ENCODE measurements at places on chromosomes 4 and X.

DNA sequence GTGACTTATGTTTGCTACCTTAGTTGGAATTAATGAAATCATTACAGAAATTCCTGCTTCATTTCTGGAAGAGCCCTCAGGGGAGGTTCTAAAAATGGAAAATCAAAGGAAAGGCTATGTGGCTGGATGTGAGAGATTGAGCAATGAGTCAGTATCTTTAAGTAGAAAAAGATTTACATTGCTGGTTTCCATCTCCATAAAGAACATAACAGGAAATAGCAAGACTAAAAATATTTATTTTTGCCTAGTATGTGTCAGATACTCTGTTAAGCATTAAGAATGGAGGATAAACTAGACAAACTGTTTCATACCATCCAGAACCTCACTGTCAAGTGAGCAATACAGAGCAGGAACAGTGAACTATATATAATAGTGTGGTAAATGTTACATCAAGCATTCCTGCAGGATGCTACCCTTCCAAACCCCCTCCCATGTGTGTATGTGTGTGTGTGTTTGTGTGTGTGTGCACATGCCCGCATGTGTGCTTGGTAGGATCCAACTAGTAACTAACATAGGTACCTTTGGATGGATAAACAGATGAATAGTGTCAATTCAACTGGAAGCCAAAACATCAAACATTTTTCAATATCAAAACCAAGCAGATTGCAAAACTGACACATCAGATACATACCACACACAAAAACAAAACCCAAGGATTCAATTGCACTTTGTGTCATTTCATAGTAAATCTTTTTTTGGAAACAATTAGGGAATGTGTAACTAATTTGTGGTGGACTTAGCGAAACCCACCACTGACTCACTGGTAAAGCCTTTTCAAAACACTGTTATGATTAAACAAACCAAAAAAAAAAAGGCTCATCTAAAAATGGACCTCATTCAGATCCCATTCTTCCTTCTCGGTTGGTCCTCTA, 223.4 kb downstream of the SHROOM3 start:
- DNase-seq = peak; percentile 66

- DNase-seq = no peak
Observed at GRCh38 chrX:71181558-71181909, 36.9 kb downstream of the NLGN3 start.

- no peak for DNase-seq
Observed at GRCh38 chr4:158172261-158173258, at the start of gene GASK1B. GASK1B (minus strand) TSS chr4:158173025; CDS start chr4:158171375, 1,650 bp downstream.

GRCh38 chr4:109411964-109412363, 21.7 kb upstream of the SEC24B start:
- no peak for DNase-seq

GRCh38 chr4:164261831-164262230, 492.1 kb upstream of the SMIM31 start:
- no peak for DNase-seq

DNA sequence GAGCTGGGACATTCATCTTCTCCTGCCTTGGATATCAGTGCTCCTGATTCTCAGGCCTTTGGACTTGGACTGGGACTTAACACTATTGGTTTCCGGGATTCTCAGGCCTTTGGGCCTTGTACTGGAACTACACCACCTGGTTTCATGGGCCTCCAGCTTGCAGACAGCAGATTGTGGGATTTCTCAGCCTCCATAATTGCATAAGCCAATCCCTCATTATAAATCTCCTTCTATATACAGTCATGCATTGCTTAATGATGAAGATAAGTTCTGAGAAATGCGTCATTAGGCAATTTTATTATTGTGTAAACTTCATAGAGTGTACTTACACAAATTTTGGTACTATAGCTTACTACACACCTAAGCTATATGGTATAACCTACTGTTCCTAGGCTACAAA, 8.9 kb upstream of the CCNG2 start:
- no peak for DNase-seq

- no peak for DNase-seq
Observed at GRCh38 chrX:93420525-93421082, 252.8 kb downstream of the NAP1L3 start.

DNA sequence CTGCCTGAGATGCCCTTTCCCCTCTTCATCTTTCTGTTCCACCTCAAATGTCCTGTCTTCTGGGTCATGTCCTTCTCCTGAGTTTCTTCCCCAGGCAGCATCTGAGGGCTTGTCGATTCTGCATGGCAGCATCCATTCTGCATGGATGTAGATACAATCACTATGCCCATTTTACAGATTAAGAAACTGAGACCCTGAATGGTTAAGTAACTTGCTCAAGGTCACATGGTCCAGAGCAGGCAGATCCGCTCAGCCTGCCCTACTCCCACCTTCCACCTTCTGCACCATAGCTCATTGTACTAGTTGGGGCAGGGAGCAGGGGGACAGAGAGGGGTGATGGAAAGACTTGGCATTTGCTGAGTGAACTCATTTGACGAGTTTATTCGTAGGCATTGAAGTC, 32.0 kb downstream of the ZNF185 start:
- DNase-seq = no peak

DNA sequence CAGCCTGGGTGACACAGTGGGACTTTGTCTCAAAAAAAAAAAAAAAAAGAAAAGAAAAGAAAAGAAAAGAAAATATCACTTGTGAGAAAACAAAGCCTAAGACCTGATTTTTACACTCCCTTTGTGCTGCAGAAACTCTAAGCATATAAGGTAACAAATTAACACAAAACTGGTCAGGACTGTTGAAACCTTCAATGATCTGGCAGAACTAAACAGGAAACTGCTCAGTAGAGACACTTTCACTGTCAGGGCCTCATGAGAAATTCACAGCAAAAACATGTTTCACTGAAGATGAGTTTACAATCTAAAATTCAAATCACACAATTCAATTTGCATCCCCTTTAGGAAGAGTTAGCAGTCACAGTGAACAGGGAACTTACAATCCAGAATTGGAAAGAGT, 69.1 kb upstream of the HOPX start:
- DNase-seq = no peak

DNA sequence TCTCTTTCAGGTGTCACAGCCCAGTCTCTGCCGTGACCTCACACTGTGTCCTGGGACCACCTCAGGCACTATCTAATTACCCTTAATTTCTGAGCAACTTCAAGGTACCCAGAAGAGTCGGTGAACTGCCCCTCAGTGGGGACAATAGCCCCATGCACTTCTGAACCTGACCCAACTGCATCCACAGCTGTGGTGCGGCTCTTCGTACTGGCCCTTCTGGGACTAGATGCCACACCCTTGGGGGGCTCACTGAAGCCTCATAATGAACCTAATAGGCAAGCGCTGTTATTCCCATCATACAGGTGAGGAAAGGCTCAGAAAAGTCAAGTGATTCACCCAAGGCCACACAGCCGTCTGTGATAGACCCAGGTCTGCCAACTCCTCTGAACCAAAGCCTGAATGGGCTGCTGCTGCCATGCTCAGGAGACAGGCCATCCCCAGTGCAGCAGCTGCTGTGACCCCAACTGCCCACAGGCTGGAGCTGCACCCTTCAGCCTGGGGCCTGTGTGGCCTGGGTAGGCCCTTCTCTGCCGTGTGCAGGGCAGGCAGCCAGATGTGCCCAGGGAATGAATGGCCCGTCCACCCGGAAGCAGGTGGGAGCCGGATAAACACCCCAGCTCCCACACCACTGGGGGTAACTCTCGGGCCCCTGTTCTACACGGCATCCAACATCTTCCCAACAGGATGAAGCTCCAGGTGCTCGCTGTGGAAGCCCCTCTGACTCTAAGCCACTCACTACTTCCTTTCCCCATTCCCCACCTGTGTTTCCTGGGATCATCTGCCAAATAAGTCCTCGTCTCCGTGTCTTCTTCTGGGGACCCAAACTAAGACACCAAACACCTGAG, 35.9 kb downstream of the HMX1 start:
- DNase-seq = no peak

Data from kidney epithelial cell (primary cell).